ENCODE measurements at places on chromosomes 12 and 14.
A peak's percentile ranks its signal among the peaks of the same experiment; 100 is the strongest.

GRCh38 chr12:121217063-121217462 is 7.1 kb downstream of the P2RX4 start:
- no peak for DNase-seq

GRCh38 chr12:115962216-115962615 is 315.3 kb downstream of the MED13L start:
- no peak for DNase-seq

- DNase-seq, result peak; percentile 18
Observed at GRCh38 chr14:66359500-66359899, 126.7 kb upstream of the CCDC196 start.

- no peak for DNase-seq
Observed at GRCh38 chr14:105933238-105933637, 406.9 kb downstream of the TMEM121 start.

DNA sequence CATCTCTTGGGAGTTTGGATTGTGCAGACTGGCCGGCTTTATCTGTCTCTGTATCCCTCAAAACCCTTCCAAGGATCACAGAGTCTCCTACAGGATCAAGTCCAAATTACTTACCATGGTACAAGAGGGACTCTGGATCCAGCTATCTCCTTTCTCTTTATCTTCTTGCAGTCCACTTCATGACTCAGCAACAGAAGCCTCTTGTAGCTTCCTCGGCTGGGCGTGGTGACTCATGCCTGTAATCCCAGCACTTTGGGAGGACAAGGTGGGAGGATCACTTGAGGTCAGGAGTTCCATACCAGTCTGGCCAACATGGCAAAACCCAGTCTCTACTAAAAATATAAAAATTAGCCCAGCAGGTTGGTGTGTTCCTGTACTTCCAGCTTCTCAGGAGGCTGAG is 189.7 kb downstream of the BCAT1 start:
- no peak for DNase-seq

GRCh38 chr12:127121494-127122084 is 1145.4 kb upstream of the TMEM132C start:
- DNase-seq, result no peak

- DNase-seq, result peak; percentile 83
Observed at GRCh38 chr14:70188659-70189455, at the start of gene SLC8A3. TSS of gene SLC8A3 (minus strand) at chr14:70188951. CDS start at chr14:70168422, 20,529 bp downstream.

DNA sequence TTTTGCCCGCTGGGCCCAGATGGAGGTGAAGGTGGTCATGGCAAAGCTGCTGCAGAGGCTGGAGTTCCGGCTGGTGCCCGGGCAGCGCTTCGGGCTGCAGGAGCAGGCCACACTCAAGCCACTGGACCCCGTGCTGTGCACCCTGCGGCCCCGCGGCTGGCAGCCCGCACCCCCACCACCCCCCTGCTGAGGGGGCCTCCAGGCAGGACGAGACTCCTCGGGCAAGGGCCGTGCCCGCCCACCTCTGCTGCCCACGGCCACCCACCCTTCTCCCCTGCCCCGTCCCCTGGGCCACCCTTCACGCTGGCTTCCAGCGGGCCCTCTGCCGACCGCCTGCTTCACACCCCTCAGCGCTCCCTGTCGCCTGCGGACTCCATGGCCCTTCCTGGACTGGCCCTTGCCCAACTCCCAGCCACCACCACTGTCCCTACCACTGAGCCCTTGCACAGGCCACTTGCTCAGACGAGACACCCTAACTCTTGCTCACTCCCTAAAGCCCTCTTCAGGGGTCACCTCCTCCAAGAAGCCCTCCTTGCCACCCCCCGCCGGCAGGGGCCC is 42.5 kb downstream of the CYP46A1 start:
- DNase-seq, result no peak

DNA sequence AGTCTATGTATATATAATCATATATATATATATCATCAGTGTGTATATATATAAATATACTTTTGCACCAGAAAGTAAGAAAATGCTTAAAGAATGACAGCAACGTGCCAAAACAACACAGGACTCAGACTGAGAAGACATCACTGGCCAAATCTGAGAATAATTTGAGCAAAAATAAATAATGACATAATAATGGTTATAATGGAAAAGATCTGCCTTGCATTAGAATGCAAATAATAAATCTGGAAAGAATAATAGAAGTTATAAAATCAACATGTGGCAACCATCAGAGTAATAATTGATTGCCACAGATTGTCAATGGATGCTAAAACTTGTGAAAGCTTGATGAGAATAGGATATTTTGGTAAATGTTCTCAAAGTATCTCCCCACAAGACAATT is 61.5 kb upstream of the PLEKHG7 start:
- DNase-seq, result no peak

DNA sequence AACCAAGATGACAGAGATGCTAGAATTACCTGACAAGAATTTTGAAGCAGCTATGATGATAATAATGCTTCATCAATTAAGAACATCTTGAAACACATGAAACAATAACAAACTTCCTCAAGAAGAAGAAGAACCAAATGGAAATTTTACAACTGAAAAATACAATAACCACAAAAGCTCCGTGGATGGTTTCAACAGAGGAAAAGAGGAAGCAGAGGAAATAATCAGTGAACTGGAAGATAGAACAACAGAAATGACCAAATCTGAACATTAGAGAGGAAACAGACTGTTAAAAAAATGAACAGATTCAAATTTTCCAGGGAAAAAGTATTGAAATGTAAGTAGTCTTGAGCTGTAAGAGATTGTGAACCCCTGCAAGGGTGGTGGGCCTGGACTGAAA is 62.8 kb upstream of the SLC35F4 start:
- no peak for DNase-seq

GRCh38 chr12:19205120-19205519 is 75.6 kb downstream of the PLEKHA5 start:
- no peak for DNase-seq

- DNase-seq, result no peak
Observed at GRCh38 chr14:39023939-39024871, 78.8 kb downstream of the SEC23A start.

DNA sequence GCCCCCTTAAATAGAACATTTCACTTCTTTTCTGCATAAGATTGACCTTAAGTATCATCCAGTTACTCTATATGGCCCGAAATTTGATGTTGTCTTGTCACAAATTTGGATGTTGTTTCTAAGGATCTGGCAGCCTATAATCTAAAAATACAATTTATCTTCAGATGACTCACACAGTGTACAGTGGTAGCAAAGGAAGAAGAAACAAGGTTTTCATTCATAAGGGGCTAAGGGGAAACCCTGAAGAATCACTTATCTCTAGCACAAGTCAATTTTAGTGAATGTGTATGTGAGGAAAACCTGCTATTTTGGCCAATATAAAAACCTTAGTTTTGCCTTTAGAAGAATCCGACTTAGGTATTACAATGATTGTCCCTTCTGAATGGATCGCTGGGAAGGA is 606.3 kb upstream of the LRFN5 start:
- DNase-seq, result no peak

DNA sequence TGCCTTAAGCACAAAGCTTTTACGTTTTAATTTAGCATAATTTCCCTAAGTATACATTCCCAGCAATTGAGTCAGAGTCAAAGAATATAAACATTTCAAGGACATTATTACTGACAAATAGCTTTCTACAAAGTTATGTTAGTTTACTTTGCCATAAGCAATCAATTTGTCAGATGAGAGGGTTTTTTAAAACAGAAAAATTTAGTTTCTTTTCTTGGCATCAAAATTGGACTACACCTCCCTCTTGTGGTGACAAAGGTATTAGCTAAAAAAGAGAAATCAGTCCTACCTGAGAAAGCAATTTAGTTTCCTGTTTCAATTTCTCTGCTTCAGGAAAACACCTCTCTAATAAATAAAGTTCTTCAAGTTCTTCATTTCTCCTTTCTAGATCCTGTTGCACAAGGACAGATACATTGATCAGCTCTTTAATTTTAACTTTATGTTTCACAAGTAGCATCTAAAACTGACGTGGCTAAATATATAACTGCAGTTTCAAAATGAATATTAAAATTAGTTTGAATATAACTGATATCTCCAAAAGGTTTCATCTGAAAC is 39.9 kb downstream of the DNAI7 start:
- DNase-seq, result peak; percentile 57

DNA sequence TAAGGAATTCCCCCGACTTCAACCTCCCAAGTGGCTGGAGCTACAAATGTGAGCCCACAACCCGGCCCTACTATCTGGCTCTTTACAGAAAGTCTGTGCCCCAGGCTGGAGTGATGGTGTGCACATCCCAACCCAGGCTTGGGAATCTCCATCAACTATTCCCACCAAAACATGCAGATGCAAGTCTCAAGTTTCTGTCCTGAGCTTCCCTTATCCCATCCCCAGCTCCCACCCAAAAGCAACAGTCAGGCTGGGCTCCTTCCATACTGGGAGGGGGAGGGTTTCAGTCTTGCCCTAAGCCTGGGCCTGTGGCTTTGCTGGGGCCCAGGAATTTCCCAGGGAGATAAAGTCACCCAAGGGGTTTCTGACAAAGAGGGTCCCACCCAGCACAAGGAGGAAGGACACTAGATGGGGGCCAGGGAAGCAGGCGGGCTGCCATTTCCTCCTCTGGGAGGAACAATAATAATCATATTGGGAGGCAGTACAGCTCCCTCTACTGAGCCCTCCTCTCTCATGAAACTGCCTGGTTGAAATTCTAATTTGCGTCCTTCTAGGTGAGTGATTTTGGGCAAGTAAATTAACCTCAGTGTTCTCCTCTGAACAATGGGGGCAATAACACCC is 8.0 kb downstream of the SLC8B1 start:
- DNase-seq, result no peak

- DNase-seq, result no peak
Observed at GRCh38 chr14:96576937-96577336, 74.8 kb downstream of the PAPOLA start.

GRCh38 chr14:41872931-41873685 is 266.4 kb downstream of the LRFN5 start:
- peak; percentile 66 for DNase-seq

GRCh38 chr12:81968421-81968820 is 209.3 kb upstream of the PPFIA2 start:
- DNase-seq, result no peak

DNA sequence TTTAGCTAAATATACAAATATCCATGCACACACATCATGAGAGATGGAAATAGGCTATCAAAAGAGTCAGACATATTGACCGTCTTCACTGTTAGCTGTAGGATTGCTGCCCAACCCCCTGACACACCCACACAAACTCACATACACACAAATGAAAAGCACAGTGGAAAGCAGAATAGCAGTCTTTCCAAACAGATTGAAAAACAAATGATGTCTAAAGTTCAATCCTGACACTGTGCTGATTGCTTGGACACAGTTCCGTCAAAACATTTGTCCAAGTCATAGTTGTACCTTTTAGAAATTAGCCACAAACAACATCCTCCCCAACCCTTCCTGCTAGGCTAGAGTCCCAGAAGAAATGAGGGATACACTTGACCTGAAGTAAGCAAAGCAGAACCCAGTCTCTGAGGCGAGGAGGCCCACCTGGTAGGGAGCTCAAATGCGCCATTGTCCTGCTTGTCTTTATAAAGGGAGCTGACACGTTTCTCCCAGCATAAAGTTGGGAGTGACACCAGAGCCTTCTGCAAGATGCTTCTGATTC is at the start of gene PRH2:
TSS of gene PRH2 (plus strand) at position 491 of the 541 bp plus-strand sequence. CDS start at position 529, 38 bp downstream.
- no peak for DNase-seq

GRCh38 chr12:117011988-117012805 is 87.0 kb downstream of the TESC start:
- DNase-seq, result no peak

DNA sequence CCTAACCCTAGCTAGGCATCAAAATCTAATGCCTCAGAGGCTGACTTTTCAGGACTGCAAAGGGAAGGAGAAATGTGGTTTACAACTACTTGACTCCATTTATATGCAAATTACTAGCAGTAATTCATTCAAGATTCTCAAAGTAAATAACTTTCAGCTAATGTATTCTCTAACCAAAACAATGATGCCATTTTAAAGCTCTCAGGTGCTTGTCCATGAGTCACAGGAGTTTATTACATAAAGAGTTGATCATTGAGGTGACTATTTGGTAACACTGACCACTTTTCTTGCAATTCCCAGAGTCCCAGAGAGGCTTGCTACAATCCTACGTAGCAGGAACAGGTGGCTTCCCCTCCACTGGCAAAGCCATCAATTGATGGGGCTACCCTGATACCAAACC is 109.0 kb upstream of the SLC35F4 start:
- DNase-seq, result no peak

GRCh38 chr12:4037747-4038312 is 164.6 kb upstream of the PARP11 start:
- DNase-seq, result peak; percentile 80

GRCh38 chr12:6390084-6390799 is 6.3 kb downstream of the LTBR start:
- no peak for DNase-seq

DNA sequence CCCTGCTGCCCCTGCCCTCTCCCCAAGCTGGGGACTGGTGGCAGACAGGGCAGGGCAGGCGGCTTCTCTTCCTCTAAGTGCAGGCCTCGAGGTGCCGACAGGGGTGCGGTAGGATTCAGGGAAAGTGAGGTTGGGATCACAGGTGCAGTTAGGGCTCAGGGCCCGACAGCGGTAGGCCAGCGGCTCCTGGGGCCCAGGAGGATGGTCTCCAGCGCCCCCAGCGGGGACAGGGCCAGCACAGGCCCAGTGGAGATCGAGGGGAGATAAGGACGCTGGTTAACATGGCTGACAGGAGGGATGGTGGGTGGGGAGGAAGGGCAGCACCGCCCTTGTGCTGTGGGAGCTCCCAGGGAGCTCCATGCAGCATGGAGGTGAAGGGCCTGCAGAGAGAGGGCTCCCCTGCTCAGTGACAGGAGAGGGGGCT is 935 bp upstream of the CRIP1 start:
- peak; percentile 66 for DNase-seq

- no peak for DNase-seq
Observed at GRCh38 chr12:105616971-105617540, 286.6 kb downstream of the C12orf75 start.

DNA sequence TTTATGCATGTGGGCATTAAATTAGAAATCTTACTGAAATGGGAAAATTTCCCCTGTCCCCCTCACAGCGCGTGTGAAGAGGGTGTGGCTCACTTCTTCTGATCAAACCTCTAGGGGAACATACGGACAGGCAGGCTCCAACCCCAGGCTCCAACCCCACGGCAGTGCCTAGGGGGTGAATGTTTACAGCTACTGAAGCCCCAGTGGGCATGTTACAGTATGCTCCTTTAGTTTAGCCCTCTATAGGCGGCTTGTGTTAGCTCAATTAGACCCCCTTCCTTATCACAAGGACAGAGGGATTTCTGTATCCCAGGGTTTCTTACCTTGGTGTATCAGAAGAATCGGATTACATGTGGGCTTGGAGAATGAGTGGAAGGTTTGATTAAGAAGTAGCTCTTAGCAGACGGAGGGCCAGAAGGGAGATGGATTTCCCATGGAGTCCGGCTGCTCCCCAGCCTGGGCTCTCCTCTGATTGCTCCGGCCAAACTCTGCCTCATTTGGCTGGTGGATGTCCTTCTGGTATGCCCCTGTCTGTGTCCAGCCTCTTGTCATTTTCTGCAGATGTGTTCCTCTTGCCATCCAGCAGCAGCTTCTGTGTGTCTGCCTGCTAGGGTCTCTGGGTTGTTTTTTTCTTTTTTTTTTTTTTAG is 223.7 kb downstream of the TMTC2 start:
- DNase-seq, result no peak

DNA sequence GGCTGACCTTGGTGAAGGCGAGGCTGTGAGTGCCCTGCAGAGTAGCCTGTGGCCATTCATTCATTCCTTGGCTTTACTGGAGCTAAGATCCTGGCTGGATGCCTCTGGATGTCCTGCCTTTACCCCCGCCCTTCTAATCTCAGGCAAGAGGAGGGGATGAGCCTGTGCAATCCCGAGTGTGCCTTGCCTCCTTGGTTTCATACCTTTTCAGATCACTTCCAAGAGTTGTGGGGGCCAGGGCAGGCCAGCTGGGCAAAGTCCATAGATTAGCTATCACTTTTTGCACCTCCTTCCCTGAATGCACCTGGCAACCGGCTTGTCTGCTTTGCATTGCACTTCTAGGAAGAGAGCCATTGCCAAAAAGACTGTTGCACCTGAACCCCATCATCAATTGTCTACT is 1.5 kb downstream of the VRTN start:
- no peak for DNase-seq
